Diencephalon (tissue), 1 donor: ENCODE measurements at places on chromosomes 1 and 21. TPM values are rescaled to one million over a fixed set of nuclear protein-coding genes. Genes with fewer than 3 reads are reported as not detected.

Gene TLCD4
- 20.5 TPM for total RNA-seq

Gene SUSD4
- 50.1 TPM for total RNA-seq

Gene CR1L
- not detected for total RNA-seq

Gene TSPEAR
- total RNA-seq: 0.23 TPM

Gene CACNA1S
- under 0.01 TPM for total RNA-seq

Gene MYBPH
- total RNA-seq: not detected

Gene RHBG
- total RNA-seq: not detected

Gene SLFNL1
- total RNA-seq: 0.92 TPM

Gene HSPG2
- total RNA-seq: 6.0 TPM

Gene CHI3L1
- 1.2 TPM for total RNA-seq

Gene VASH2
- total RNA-seq: 17.8 TPM

Gene PAFAH2
- total RNA-seq: 6.0 TPM

Gene TTC39A
- total RNA-seq: 15.2 TPM

Gene CDA
- not detected for total RNA-seq

Gene HENMT1
- total RNA-seq: 37.8 TPM

Gene SERPINC1
- total RNA-seq: not detected

Gene FAM78B
- 6.7 TPM for total RNA-seq

Gene OR2M3
- total RNA-seq: 0.46 TPM

Gene PKLR
- 0.23 TPM for total RNA-seq

Gene MED8
- total RNA-seq: 27.5 TPM

Gene ACTN2
- total RNA-seq: 9.7 TPM

Gene LCE1E
- not detected for total RNA-seq

Gene DCST2
- 0.46 TPM for total RNA-seq

Gene DCST1
- total RNA-seq: not detected

Gene RAB29
- 4.6 TPM for total RNA-seq

Gene KIF14
- 4.2 TPM for total RNA-seq

Gene ASPM
- total RNA-seq: 14.8 TPM

Gene TAGLN2
- 27.9 TPM for total RNA-seq

Gene NPHS2
- total RNA-seq: not detected

Gene A3GALT2
- not detected for total RNA-seq

Gene LGR6
- total RNA-seq: 1.6 TPM

Gene CD160
- not detected for total RNA-seq

Gene SLC9A1
- total RNA-seq: 6.2 TPM

Gene CD164L2
- total RNA-seq: not detected

Gene SLC44A5
- 47.5 TPM for total RNA-seq

Gene TNFSF18
- 1.8 TPM for total RNA-seq

Gene S100A3
- total RNA-seq: not detected

Gene MANEAL
- total RNA-seq: 41.5 TPM

Gene SPRR1A
- not detected for total RNA-seq

Gene CELA2A
- total RNA-seq: not detected

Gene FOXD2
- 0.46 TPM for total RNA-seq

Gene PTPRU
- 39.7 TPM for total RNA-seq

Gene C1orf122
- total RNA-seq: 25.1 TPM

Gene KCNJ10
- total RNA-seq: 5.5 TPM

Gene RAB3B
- 81.2 TPM for total RNA-seq

Gene SPRR2E
- not detected for total RNA-seq

Gene ZNF670
- 15.7 TPM for total RNA-seq

Gene CYP4A22
- total RNA-seq: not detected

Gene AMY1A
- total RNA-seq: not detected

Gene HSD3B1
- total RNA-seq: not detected
